ENCODE measurements at places on chromosomes 3 and 15.

DNA sequence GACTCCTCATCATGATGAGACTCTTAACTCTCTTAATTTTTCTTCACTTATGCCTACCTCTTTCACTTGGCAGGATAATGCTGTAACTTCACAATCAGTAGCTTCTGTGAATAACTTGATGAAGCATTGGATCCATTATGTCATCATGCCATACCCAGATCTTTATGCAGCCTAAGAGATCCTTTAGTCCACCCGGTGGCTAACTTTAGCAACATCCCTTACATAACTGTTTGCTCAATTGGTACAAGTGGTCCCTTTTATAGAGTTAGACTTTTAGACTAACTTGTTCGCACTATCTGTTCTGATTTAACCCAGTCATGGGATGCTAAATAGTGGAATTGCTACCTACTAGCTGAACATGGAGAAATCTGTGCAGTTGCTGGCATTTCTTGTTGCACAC, 184.5 kb downstream of the USP13 start:
- DNase-seq, result no peak

DNA sequence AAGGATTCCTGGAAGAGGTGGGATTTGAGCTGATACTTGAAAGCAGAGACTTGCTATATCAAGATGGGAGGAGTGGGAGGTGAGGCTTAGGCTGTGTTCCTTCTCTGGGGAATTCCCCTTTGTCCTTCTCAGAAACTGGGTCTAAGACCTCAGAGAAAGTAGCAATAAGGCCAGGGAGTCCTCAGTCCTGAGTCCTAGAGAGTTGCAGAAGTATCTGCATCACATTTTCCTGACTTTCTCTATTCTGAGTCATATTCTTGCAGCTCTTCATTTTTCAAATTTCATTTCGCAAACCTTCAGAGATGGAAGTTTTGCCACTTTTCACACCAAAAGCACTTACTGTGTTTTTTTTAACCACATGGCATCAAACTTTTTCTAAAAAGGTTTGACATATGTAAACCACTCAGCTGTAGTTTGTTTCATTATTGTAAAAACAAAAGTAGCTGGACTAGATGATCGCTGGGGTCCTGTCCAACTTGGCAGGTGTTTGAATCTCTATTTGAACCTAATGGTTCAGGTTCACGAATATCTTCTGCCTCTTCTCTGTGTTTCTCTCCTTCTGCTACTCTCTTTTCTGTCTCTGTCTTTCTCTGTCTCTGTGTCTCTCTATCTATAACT, 21.3 kb downstream of the COLQ start:
- DNase-seq, result peak; percentile 3

DNA sequence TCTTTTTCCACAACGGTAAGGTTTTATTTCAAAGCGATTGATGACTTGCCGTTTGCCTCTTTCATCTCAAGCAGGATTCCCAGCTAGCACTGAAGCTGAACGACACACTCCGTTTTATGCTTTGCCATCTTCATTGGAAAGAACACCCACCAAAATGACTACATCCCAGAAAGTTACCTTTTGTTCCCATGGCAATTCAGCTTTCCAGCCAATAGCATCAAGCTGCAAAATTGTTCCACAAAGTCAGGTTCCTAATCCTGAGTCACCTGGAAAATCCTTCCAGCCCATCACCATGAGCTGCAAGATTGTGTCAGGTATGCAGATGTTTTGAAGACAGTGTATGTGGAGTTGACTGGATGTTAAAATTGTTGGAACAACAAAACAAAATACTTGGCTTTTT, 56.5 kb downstream of the YEATS2 start:
- DNase-seq, result no peak

GRCh38 chr15:68578980-68579935, at the start of gene CORO2B:
Gene CORO2B, plus strand, starts transcription at chr15:68578993. Its CDS starts 270 bp downstream, at chr15:68579263.
- no peak for DNase-seq

- peak; percentile 44 for DNase-seq
Observed at GRCh38 chr15:90101130-90101968, 919 bp downstream of the IDH2 start.

- no peak for DNase-seq
Observed at GRCh38 chr3:139811331-139811730, 123.7 kb upstream of the CLSTN2 start.

- no peak for DNase-seq
Observed at GRCh38 chr3:192364316-192364715, 363.0 kb downstream of the FGF12 start.

GRCh38 chr15:80710635-80711554, 15.8 kb downstream of the ABHD17C start:
- no peak for DNase-seq

- no peak for DNase-seq
Observed at GRCh38 chr3:4078903-4079302, 224.3 kb upstream of the SETMAR start.

DNA sequence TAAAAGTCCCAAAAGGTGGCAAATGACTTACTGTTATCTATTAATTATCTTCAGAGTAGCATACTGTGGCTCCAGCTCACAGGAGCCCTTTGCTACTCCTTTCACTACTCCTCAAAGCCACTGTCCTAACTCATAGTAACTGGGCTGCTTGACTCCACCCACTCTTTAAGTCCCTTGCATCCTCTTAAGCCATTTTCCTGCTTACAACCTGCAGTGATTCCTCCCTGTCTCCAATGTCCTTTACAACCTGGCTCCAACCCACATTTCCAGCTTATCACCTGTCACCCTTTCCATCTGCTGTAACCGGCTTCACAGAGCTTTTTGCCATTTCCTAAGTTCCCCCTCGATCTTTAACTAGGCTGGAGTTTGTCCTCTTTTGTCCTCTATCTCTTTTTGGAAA, 388.1 kb downstream of the FGF12 start:
- DNase-seq, result no peak

DNA sequence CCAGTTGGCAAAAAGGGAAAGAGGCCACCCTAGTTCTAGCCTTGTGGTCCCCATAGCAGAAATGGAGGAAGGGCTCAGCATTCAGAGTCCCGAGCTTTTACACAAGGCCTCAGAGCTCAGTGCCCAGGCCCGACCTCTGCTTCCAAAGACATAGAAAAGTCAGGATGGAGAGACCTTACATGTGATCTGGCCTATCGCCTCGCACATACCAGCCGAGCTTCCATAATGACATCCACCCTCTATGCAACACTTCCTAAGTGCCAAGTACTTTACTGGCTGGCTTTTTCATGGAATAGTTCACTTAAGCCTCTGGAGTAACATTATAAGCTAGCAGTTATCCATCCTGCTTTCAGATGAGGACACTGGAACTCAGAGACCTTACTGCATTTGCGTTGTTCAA, 275.9 kb downstream of the FAM43A start:
- DNase-seq, result no peak

DNA sequence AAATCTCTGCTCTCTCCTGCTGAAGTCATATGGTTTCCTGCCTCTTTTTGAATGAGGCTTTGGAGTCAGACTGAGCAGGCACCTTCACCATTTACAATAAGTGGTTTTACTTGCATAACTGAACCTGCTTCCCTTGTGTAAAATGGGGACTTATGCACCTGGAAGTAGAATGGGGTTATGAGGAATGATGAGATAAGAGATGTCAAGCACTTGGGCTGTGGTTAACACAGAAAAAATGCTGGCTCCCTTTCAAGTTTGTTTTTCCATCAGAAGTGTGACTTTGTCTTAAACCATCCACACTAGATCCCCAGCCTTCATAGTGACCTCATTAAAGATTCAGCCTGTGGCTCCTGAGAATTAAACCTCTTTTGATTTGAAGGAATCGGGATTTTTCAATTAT, 5.2 kb downstream of the EXOSC7 start:
- no peak for DNase-seq

DNA sequence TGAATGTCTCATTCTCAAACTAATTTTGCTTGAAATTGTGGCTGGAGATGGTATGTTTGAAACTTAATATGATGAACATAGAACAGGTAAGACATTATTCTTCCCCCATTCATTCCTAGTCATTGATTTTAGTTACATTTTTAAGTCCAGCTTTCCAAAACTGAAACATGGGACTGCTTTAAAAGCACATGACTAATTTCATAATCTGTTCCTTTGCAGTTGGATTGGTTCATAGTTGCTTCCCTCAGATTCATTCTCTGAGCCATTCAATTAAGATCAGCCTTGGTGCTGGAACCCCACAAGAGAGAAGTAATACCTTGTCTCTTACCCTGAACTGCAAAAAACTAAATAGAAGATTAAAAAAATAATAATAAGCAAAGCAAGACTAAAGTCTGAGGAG, 87.5 kb upstream of the TGFBR2 start:
- DNase-seq, result no peak

DNA sequence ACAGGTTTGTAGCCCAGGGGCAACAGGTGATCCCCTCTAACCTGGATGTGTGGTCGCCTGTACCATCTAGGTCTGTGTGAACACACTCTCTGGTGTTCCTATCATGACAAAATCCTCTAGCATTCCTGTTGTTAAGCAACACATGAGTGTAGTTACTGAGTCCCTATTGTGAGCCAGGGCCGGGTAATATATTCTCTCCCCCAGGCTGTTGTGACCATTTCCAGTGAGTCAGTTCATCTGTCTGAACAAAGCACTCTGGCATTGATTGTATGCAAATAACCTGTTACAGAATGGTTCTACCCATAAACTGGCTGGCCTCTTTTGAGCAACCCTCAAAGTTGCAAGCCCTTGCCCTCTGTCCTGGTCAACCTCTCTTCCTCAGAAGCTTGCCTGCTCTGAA, 2.6 kb upstream of the FLNB start:
- no peak for DNase-seq

- DNase-seq, result no peak
Observed at GRCh38 chr15:70049701-70050301, 47.9 kb downstream of the TLE3 start.

DNA sequence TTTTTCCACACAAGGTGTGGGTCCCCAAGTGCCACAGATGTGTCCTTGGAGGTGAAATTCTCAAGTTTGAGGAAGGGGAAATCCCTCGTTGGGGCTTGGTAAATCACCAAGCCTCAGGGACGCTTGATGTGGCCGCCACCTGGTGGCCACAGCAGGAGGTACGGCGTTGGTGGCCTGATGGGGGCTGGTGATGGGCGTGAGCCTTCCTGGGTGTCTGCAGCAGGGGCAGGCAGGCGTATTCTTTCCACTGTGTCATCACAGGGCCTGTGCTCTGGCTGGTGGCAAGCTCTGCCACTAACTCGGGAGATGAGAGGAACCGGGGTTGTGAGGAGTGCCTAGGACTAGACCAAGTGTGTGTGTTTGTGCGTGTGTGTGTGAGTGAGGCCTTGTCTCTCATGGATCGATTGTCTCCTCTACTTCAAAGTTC, 4.2 kb downstream of the ACOX2 start:
- DNase-seq, result peak; percentile 84

- no peak for DNase-seq
Observed at GRCh38 chr3:88009066-88009465, 49.7 kb downstream of the CGGBP1 start.

DNA sequence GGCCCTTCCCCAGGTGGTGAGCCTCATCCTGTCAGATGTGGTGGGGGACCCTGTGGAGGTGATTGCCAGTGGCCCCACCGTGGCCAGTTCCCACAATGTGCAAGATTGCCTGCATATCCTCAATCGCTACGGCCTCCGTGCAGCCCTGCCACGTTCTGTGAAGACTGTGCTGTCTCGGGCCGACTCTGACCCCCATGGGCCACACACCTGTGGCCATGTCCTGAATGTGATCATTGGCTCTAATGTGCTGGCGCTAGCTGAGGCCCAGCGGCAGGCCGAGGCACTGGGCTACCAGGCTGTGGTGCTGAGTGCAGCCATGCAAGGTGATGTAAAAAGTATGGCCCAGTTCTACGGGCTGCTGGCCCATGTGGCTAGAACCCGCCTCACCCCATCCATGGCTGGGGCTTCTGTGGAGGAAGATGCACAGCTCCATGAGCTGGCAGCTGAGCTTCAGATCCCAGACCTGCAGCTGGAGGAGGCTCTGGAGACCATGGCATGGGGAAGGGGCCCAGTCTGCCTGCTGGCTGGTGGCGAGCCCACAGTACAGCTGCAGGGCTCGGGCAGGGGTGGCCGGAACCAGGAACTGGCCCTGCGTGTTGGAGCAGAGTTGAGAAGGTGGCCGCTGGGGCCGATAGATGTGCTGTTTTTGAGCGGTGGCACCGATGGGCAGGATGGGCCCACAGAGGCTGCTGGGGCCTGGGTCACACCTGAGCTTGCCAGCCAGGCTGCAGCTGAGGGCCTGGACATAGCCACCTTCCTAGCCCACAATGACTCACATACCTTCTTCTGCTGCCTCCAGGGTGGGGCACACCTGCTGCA, 4.8 kb downstream of the GLYCTK start:
- DNase-seq, result no peak

- DNase-seq, result no peak
Observed at GRCh38 chr3:29245441-29245840, 35.4 kb upstream of the RBMS3 start.

- no peak for DNase-seq
Observed at GRCh38 chr3:62180514-62180913, 192.8 kb downstream of the FEZF2 start.

DNA sequence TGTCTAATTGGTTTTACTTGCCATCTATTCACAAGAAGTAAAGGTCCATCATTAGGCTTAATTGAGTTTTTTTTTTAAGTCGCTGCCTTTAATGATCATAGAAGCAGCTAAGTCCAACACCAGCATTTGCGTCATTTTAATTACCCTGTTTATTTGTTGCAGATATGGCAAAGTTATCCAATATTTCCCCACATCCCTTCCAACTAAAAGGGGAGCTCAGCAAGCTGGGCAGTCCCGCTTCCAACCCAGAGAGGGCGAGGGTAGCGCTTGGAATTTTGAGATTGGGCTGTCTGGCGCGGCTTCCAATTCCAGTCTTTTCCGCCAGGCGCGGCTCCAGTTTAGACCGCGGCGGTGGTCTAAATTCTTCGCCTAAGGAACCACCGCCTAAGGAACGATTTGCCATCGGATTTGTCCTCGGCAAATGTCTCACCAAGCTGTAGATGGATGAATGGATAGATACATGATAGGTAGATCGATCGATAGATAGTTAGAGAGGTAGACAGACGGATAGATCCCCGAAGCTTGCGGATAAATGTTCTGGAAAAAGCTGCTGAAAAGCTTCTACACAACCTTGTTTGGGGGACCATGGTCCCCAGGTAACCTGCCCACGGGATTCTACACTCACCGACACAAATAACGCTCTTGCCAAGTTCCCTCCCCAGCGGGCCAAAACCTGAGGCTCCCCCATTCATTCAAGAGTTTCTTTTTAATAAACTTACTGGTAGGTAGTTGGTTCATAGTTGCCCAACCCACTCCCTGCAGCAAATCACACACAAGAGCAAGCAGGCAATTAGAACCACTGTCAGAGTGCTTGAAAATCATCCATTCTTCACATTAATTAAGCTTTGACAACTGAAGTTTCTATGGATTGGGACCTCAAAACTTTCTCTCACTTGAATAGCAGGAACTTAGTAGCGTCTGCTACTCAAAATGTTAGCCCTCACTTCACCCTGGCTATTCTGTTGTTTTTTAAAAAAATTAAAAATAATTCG, 49.1 kb downstream of the ZIC4 start:
- no peak for DNase-seq

- no peak for DNase-seq
Observed at GRCh38 chr3:112376992-112377391, 44.0 kb downstream of the CD200 start.

DNA sequence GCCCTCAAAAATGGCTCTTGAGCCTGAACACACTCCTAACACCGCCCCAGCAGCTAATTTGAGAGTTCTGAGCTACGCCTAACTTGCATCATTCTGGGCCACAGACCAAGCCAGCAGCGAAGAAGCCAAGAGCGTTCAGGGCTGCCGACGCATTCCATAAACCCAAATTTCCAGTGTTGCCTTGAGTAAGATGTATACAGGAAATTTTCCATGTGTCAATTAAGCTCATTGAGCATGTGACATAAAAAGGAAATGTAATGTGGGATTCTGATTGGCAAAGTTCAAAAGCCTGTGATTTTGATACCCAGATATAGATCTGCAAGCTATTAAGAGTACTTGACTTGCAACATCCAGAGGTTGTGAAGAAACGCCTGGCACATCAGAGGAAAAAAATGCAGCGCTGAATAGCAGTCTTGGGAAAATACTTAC, 148.6 kb upstream of the NR2F2 start:
- DNase-seq, result no peak
